ENCODE measurements at places on chromosomes 1 and 21.

DNA sequence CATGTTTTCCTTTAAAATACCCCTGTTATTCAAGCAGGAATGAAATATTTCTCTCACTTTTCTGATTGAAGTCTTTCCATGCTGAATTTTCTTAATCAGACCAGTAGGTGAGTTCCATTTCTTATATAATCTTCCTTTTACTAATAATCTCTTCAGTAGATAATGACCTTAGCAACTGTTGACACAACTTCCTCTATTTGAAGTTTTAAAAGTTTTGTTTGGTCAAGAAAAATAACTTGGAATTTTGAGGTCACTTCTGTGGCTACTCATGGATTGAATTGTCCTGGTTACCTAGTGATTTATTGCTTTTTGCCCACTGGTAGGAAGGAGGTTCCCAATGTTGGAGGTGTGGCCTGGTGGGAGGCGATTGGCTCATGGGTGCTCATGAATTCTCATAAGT lies 70.6 kb upstream of the PAXBP1 start:
- no peak for DNase-seq

- DNase-seq = no peak
Observed at GRCh38 chr21:33265664-33266049, 510 bp upstream of the IL10RB start.

- no peak for DNase-seq
Observed at GRCh38 chr1:208919371-208919770, 664.1 kb upstream of the CAMK1G start.

- DNase-seq = no peak
Observed at GRCh38 chr1:173049322-173049633, 1.5 kb downstream of the TNFSF18 start.

DNA sequence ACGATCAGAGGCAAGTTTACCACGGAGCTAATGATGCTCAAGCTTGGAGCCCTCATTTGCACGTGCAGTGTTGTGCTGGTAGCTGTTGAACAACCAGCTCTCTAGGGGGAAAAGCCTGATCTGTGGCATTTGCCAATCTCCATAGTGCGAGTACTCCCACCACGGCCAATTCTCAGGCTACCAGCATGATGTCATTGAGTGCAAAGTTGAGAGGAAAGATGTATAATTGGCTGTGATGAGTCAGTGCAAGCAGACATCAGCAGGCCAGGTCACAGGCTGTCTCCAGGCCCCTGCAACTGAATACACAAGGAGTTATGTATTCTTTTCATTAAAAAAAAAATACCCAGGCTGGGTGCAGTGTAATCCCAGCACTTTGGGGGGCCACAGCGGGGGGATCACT lies 233.1 kb upstream of the VAMP3 start:
- DNase-seq = no peak

DNA sequence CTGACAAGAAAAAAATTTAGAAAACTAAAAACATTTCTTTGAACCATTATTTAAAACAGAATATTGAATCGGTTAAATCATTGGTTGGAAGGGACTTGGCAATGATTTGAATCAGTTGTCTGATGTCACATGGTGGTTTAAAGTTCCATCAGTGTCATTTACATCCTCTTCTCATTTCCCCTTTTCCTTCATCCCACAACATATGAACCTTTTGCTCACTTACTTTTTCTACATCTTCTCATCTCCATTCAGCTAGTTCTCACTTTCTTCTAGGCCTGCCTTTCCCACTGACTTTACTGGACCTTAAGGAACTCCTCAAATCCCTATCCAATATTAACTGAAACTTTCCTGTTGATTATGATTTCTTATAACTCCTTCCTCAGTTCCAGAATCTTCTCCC lies 58.5 kb downstream of the PHACTR4 start:
- no peak for DNase-seq

DNA sequence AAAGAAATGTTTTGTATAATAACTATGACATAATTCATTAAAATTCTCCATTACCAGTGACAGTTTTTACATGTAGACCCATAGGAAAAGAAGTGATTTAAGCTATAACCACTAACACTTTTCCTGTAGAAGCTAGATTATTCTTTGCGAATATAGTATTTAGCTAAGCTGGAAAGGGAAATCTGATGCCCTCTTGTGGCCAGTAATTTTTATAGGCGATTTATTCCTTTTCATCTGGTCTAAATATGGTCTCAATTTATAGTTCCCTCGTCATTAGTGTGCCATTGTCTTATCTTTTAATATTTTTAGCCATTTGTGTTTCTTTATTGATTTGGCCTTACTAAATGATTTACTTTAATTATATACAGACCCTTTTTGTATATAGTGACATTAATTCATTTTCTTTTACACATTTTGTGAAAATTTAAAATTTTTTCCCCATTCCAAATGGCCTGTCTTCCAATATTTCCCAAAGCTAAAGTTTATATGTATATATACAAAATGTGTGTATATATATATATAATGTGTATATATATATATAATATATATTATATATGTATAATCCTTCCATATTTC lies 26.7 kb downstream of the BTG3 start:
- peak; percentile 55 for DNase-seq

- DNase-seq = no peak
Observed at GRCh38 chr1:193537266-193538002, 351.0 kb upstream of the B3GALT2 start.

DNA sequence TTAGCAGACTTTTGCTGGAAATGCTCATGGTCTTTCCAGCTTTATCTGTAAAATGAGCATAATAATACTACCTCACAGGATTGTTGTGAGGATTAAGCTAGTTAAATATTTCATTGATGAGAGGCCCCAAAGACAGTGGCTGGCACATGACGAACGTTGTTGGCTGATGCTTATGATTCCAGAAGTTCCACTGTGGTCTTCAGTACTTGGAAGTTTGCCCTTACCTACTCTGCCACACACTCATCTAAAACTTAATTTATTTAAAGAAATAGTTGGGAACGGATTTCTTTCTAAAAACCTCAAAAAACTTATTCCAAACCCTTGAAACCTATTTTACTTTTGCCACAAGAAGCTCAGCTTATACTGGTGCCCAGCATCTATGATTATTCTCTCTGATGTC lies 170.7 kb downstream of the DHRS3 start:
- no peak for DNase-seq

- peak; percentile 53 for DNase-seq
Observed at GRCh38 chr1:18111605-18112297, 4.2 kb downstream of the IGSF21 start.

GRCh38 chr21:9837946-9838737 lies 683.2 kb upstream of the TPTE start:
- DNase-seq = no peak

DNA sequence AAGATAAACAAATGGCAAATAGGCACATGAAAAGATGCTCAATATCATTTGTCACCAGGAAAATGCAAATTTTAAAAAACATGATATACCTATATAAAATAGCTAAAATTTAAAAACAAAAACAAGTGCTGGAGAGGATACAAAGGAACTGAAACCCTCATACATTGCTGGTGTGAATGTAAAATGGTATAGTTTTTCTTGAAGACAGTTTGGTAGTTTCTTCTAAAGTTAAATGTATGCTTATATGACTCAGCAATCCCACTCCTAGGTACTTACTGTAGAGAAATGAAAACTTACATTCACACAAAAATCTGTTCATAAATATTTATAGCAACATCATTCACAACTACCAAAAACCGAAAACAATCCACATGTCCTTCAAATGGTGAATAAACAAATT lies 11.2 kb downstream of the TAF12 start:
- DNase-seq = no peak
